ENCODE measurements at places on chromosomes 13 and 19.

- no peak for DNase-seq
Measured at GRCh38 chr19:12247644-12248222, 47.0 kb downstream of the ZNF44 start.

GRCh38 chr13:64075543-64076271 is 2660.1 kb upstream of the PCDH20 start:
- DNase-seq: no peak

GRCh38 chr19:46226438-46226973 is 3.0 kb upstream of the IGFL1 start:
- DNase-seq: no peak

DNA sequence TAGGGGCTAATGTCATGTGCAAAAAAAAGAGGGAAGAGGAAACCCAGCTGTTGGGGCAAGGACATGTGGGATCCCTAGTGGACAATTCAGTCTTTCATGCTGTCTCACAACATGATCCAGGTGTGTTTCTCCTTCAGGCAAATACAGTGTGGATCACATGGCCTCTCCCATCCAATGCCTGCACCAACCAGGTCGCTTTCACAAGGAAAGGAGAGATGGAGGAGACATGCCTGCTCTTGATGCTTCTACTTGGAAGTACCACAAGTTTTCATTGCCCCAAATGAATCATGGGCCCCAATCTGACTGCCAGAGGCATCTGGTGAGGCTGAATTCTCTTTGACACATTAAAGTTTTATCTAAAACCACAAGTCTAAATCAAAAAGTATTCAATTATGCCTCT is 82.1 kb downstream of the DLEU7 start:
- no peak for DNase-seq
